ENCODE measurements at places on chromosomes 3 and 15.

GRCh38 chr15:45147606-45148005 lies 17.8 kb downstream of the DUOX1 start:
- DNase-seq: no peak

- DNase-seq: no peak
These were observed 155.9 kb upstream of the FEZF2 start for GRCh38 chr3:62529230-62529629.

DNA sequence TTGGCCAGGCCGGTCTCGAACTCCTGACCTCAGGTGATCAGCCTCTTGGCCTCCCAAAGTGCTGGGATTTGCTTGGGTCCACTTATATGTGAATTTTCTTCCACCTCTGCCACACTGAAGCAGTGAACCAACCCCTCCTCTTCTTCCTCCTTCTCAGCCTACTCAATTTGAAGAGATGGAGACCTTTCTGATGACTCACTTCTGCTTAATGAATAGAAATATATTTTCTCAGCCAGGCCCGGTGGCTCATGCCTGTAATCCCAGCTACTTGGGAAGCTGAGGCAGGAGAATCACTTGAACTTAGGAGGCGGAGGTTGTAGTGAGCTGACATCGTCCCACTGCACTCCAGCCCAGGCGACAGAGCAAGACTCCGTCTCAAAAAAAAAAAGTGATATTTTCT lies 46.8 kb upstream of the GATM start:
- no peak for DNase-seq

DNA sequence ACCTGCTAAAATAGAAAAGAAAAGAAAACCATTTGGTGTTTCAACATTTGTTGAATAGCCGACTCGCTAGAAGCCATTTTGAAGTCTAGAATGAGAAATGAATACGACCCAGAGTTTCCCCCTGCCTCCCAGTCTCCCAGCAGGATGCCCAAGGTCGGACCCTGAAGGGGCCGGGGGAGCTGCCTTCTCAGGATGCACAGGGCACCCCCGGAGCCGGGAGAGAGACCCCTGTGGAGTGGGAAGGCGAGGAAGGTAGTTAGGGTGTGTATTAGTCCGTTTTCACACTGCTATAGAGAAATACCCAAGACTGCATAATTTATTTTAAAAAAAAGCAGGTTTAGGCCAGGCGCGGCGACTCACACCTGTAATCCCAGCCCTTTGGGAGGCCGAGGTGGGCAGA lies 44.7 kb downstream of the NIPA2 start:
- DNase-seq: no peak
